ENCODE measurements at places on chromosomes 5 and 9.

DNA sequence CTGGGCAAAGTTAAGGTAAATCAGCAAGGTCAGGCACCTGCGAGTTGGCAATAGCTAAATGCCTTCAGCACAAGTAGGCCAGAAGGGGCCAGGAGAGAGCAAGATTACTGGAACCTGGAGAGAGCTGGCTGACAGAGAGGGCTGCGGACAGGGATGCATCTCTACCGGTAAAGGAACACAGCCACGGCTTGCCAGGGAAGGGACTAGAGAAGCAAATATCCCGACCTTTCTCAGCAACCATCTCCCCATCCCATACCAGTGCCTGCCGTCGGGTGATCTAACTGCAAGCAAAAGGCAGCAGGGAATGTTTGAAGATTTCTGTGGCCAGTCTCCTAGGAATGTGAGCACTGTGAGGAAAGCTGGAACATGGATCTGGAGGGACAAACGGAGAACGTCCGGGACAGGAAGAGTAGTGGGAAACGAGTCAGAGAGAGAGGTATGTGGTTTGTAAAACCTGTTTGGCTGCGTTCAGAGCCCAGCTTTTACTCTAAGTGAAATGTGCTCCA is 15.9 kb upstream of the ABLIM3 start:
- no peak for DNase-seq

DNA sequence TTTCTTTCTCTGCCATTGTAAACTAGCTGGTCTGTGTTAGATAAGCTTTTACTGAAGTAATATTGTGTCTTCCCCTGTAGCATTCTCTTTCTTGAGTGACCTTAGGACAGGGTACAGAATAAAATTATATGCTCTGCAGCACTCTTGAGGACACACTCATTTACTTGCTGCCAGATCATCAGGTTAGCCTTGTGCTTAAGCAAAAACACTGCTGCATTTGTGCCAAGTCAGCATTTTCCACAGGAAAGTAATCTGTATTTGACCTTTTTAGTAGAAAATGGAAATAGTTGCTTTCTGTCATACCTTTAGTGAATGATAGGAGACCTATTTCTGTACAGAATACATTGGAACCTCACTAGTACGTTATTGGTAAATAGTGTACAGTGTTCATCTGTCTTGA is 54.2 kb downstream of the LMNB1 start:
- DNase-seq: no peak

GRCh38 chr9:33903157-33903780 is 86.3 kb downstream of the UBE2R2 start:
- DNase-seq: no peak

- DNase-seq: no peak
Measured at GRCh38 chr9:126375386-126375785, 48.8 kb downstream of the MVB12B start.

DNA sequence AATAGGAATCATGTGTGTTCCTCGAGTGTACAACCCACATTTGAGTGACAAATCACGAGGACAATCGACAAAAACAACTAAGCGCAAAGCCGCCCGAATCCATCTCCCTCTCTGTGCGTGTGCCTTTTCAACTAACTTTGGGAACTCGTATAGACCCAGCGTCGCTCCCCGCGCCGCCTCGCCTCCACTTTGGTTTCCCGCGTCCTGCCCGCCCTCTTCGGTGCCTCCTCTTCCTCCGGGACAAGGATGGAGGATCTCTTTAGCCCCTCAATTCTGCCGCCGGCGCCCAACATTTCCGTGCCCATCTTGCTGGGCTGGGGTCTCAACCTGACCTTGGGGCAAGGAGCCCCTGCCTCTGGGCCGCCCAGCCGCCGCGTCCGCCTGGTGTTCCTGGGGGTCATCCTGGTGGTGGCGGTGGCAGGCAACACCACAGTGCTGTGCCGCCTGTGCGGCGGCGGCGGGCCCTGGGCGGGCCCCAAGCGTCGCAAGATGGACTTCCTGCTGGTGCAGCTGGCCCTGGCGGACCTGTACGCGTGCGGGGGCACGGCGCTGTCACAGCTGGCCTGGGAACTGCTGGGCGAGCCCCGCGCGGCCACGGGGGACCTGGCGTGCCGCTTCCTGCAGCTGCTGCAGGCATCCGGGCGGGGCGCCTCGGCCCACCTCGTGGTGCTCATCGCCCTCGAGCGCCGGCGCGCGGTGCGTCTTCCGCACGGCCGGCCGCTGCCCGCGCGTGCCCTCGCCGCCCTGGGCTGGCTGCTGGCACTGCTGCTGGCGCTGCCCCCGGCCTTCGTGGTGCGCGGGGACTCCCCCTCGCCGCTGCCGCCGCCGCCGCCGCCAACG is at the start of gene GPR150:
GPR150 (plus strand) TSS at position 58 of the 840 bp plus-strand sequence; CDS start at position 247, 189 bp downstream.
- no peak for DNase-seq

- DNase-seq: no peak
Measured at GRCh38 chr5:134813407-134813806, 32.4 kb upstream of the C5orf24 start.

DNA sequence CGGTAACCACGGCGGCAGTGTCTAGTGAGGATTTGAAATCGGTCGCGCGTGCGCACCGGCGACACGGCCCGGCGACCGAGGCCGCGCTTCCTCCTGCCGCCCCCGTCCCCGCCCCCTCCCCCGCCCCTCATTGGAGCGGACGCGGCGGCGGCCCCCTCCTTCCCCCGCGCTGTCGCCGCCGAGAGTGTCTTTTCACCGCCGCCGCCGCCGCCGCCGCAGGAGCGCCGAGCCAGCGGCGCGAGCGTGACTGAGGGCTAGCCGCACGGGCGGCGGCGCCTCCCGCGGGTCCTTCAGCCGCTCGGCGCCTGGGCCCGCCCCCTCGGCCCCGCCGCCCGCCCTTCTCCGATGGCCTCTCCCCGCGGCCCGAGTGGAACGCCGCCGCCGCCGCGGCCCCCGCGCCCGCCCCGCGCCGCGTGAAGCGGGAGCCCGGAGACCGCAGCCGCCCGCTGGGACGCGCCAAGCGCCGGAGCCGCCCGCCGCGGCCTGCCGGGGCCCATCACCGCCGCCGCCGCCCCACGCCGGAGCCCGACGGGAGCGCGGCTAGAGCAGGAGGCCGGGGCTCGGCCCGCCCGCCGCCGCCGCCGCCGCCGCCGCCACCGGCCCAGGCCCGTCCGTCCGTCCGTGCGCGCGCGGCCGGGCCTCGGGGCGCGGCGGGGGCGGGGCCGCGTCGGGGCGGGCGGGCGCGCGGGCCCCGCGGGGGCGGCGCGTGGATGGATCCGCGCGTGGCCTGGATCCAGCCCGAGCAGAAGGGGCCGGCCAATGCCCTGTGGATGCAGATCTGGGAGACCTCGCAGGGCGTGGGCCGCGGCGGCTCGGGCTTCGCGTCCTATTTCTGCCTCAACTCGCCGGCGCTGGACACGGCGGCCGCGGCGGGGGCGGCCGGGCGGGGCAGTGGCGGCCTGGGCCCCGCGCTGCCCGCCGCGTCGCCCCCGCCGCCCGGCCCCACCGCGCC is at the start of gene TENT4A:
TENT4A (plus strand) TSS at position 159 of the 952 bp plus-strand sequence; CDS start at position 711, 552 bp downstream.
- DNase-seq: no peak

DNA sequence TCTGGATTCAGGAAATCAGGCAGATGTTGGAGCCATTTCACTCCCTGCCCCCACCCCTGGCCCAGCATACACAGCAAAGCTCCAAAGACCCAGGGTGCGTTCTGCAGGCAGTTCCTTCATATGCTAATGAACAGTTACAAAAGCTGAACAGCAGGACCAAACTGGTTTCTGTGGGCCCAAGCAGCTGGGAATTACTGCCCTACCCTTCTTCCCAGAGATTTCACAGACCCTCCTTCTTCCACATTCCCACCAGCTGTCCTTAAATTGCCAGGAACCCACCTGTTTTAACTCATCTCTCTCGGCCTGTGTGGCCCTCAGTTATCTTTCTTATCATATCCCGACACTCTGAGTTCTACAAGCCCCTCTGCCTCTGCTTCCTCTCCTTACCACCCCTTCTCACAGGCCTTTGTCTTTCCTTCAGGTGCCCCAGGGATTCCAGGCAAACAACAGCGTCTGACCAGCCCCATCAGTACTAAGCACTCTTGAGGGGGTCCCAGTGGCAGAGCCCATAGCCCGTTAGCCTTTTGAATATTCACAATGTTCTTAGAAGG is 10.6 kb upstream of the F2RL1 start:
- DNase-seq: no peak

DNA sequence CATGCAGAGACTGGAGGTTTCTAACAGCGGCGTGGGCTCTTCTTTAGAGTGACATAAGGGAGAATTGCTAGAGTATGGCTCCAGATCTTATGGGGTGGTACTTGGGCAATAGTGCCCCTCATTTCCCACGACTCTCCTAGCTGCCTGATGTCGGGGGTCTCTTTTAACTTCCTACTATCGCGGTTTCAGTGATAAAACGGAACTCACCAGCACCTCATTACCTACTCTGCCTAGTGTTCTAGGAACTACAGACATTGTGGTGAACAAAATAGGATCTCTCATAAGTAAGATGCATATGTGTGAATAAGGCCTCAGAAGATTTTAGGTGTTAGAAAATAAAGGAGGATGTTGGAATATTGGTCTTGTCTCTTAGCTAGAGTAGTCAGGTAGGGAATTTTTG is 1.1 kb downstream of the ICE1 start:
- DNase-seq: no peak

- no peak for DNase-seq
Measured at GRCh38 chr9:91084896-91085516, 276.7 kb downstream of the AUH start.

- DNase-seq: no peak
Measured at GRCh38 chr9:112772551-112772950, 22.0 kb downstream of the SNX30 start.

GRCh38 chr5:137374110-137374714 is 124.9 kb downstream of the SPOCK1 start:
- no peak for DNase-seq

DNA sequence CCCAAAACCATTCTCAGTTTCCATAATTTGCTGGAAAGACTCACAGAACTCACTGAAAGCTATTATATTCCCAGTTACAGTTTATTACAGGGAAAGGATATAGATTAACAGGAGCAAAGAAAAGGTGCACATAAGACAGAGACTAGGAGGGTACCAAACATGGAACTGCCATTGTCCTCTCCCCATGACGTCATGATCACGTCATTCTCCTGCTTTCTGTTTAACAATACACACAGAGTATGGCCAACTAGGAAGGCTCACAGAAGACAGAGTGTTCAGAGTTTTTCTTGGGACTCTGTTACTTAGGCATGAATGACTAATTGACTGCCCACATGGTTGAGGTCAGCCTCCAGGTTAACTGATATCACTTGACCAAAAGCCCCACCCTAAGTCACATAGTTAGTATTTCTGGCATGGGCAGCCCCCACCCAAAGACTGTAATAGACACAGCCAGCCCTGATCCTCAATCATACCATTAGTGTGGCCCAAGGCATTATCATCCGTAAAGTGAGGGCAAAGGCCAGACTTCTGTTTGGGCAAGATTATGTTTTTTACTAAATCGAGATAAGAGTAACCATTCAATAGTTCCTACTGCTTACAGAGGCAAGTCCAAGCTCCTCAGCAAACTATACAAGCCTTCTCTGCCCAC is 353.5 kb upstream of the POU5F2 start:
- no peak for DNase-seq

DNA sequence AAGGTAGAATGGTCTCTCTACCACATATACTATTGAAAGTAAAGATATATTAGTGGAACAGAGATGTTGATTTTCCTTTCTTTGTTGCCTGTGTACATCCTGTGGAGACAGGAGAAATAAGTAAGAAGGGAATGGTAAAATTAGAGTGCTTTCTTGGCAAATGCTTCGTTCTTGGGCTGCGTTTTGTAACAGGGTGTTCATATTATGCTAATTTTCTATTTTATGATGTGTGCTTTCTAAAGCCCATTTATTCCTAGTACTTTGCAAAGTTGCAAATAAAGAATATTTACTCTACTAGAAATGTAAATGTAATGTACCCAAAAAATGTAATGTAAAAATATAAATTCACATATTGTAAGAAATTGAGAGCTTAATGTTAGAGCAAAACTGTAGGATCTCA is 40.5 kb upstream of the RIOK2 start:
- DNase-seq: no peak

DNA sequence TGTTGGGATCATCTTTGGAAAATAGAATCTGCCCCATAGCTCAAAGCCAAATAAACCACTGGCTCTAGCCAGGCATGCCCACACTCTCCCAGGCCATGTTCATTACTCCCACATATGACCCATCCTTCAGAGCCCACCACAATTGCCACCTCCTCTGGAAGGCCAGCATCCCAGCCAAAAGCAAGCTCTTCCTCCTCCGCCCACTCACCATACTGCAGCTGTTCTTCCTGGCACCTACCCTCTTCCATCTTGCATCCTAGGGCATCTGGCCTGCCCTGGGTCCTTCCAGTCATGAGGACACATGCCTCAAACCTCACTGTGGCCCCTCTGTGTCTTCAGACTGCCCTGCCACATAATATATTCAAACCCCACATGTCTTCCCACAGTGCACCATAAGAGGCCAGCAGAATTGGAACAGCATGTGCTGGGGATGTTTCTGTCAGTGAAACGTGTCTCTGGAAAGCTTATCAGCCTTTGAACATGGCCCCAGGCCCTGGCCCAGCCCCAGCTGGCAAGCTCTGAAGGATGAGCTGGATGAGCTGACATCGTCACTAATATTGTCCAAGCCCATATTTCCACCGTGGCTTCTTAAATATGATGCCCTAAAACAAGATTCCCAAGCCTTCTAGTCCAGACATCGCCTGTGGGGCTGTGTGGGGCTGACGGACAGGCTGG is 230.8 kb downstream of the AGTPBP1 start:
- DNase-seq: no peak

GRCh38 chr9:98134702-98135557 is 15.9 kb upstream of the TRIM14 start:
- no peak for DNase-seq

DNA sequence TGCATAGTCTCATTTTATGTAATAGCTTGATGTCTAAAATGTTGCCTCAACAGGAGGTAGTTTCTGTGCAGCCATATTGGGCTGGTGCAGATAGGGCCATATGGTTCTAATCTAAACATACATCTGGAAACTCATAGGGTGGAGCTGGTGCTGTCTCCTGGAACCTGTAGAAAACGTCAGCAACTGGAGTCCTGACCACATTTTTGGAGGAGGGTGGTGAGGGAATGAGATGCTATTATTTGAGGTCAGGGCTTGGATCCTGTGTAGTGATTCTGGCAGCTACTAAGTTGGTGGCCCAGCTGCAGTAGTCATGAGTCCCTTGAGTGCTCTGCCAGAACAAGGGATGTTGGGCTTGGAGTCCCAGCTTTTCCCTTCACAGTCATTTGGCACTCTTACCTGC is 14.1 kb downstream of the MAN2A1 start:
- no peak for DNase-seq

- no peak for DNase-seq
Measured at GRCh38 chr9:134287591-134288491, 38.4 kb upstream of the RXRA start.

- no peak for DNase-seq
Measured at GRCh38 chr5:179227580-179228311, 117.5 kb downstream of the ADAMTS2 start.

- DNase-seq: no peak
Measured at GRCh38 chr5:96476654-96477053, 43.6 kb upstream of the PCSK1 start.

GRCh38 chr5:69113851-69114250 is 20.0 kb downstream of the SLC30A5 start:
- DNase-seq: no peak

DNA sequence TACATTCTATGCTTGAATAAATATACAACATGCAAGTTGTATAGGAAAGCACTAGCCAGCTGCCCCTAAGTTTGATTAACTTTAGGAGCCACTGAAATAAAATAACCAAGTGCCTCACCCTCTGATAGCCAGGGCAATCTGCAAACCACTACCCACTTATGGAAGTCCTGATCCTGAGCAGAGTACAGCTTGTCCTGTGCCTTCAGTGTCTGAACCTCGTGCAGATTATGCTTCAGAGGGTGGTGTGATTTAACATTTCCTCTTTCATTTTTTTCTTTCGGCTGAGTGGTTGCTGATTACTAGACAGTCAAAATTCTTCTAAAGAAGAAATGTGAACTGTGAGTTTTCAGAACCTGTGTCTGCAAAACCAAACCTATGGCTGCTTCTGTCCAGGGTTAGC is 327.7 kb downstream of the PIK3R1 start:
- DNase-seq: no peak
